ENCODE measurements at places on chromosomes 7 and 10.

DNA sequence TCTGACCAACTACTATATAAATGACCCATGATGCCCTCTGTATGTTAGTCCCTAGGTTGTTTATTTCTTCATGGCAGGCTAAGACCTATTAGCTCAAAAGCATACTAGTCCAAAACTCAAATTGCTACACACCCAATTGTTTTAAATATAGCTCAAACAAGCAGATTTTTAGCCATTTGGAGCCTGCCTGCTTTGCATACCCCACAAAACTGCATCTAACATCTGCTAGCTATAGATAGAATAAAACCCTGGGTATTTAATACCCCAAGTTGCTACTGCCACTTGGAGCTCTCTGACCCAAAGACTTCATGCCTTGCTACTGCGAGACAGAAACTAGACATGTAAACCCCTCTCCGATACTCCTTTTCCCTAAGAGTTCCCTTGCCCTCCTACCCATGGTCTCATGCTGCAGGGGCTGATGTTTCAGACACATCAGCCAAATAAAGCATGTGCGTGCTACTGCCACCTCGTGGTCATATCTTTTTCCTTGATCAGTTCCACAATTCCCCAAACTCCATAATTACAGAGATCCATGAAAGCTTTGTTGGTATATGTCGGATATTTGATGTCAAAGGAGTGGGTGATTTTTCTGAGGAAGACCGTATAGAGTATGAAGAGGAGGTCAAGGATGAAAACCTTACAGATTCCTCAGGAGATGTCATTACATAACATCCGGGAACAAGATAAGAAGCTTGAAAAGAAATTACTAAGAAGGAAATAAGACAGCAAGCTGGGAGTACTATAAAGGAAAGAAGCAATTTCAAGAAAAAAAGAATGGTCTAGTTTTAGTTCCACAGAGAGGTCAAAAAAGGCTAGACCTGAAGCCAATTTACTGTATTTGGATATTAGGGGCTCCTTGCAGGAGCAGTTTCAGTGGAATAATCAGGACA, 386.6 kb downstream of the SH2D4B start:
- no peak for DNase-seq

- DNase-seq: no peak
Observed at GRCh38 chr10:95459446-95460045, 101.6 kb downstream of the SORBS1 start.

DNA sequence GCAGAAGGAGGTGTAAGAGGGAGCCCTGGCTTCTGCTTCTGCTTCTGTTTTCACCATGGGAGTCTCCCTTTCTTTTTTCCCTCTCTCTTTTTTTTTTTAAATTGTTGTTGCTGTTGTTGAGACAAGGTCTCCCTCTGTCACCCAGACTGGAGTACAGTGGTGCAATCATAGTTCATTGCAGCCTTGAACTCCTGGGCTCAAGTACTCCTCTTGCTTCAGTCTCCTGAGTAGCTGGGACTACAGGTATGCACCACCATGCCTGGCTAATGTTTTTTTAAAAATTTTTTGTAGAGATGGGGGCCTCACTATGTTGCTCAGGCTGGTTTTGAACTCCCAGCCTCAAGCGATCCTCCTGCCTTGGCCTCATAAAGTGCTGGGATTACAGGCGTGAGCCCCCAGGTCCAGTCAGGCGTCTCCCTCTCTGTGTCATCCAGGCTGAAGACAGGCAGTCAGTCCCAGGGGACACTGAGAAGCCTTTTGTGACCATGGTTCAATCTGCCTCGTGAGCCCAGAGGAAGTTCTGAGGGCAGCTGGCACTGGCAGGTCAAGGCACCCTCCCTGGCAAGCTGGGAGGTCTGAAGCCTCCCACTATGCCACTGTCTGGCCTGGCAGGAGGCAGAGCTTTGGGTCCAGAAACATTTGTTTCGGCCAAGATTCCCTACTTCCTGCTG, 33.6 kb upstream of the NPFFR1 start:
- no peak for DNase-seq

GRCh38 chr10:3426190-3426845, 253.7 kb upstream of the PITRM1 start:
- DNase-seq: no peak

DNA sequence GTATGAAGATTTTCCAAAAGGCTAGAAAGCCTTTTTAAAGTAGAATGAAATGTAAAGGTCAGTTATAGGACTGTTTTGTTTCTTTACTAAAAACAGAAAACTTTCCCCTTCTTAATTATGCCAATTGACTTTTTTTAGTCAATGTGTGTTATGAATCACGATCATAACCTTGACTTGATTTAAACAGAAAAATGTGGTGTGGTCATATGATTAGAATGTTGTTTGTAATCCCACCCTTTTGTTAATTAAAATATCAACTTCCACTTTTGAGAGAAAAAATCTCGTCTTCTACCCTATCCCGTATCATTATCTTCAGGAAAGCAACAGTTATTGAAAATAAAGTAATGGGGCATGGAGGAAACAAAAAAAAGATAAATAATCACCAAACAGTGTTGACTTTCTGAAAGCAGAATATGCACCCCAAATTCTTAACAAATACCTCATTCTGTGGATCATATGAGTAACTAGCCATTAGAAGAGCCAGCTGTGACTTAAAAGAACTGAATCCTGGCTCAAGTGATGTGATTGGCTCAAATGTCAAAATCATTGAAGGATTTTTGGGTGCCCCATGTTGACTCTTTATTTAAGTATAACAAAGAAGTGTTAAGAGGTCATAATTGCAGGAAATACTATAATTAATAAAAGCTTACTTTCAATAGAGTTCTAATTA, 32.3 kb upstream of the SLC16A12 start:
- no peak for DNase-seq

- no peak for DNase-seq
Observed at GRCh38 chr10:119343011-119343601, 135.7 kb downstream of the GRK5 start.

DNA sequence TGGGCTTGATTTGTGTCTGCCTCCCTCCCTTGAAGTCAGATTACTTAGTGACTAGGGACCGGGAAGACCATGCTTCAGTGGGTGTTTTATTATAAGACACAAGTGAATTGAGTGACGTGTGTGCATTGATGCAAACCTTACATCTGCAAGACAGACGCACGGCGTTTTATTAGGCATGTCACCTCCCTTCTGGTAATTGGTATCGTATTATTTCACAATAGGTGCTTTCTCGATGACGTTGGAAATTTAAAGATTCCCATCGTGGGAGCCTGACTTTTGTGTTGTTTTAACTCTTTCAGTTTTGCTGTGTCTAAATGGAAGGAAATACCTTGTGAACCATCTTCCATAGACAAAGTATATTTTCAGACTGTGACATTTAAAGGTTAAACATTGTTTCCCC, 132.6 kb downstream of the INSYN2A start:
- no peak for DNase-seq

DNA sequence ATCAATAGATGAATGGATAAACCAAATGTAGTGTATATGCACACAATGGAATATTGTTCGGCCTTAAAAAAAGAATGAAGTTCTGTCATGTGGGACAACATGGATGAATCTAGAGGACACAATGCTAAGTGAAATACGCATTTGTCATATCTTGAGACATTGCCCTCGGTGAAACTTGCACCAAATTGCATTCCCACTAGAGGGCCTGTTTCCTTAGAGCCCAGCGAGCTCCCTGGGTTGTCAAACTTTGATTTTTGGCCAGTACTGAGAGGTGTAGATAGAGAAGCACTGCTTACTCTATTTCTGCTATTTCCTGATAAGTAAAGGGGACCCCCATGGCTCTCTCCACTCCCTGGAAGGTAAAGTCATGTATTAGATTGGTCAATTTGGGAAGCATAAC, 157.1 kb downstream of the GPAM start:
- no peak for DNase-seq
